8988T (cell line): ENCODE measurements at places on chromosomes 16 and 17.
A peak's percentile ranks its signal among the peaks of the same experiment; 100 is the strongest.

- no peak for DNase-seq
Measured at GRCh38 chr16:81716478-81717225, 62.4 kb upstream of the PLCG2 start.

DNA sequence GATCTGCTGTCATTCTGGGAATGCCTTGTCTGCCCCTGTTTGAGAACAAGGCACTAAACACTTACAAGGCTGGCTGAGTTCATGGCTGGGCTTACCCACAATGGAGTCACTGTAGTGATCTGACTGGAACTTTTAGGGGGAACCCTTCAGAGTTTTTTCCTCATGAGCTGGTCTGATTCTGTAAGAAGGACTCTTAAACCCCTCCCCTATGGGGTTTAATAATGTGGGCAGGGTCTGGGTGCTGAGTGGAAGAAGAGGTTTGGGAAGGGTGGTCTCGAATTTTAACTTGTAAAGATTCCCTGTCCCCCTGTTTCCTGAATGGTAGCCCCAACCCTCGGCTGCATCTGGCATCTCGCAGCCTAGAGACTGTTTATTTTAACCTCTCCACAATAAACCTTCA, 30.6 kb downstream of the OSBPL7 start:
- DNase-seq: no peak

- DNase-seq: no peak
Measured at GRCh38 chr16:68651136-68651535, 6.0 kb downstream of the CDH3 start.

- no peak for DNase-seq
Measured at GRCh38 chr16:717450-718245, 2.7 kb downstream of the METRN start.

GRCh38 chr17:44219108-44219615, 313 bp downstream of the UBTF start:
- peak; percentile 57 for DNase-seq

- DNase-seq: peak; percentile 47
Measured at GRCh38 chr16:71626018-71626857, at the start of gene MARVELD3. MARVELD3 (plus strand) TSS chr16:71626184; CDS start chr16:71626230, 46 bp downstream.

DNA sequence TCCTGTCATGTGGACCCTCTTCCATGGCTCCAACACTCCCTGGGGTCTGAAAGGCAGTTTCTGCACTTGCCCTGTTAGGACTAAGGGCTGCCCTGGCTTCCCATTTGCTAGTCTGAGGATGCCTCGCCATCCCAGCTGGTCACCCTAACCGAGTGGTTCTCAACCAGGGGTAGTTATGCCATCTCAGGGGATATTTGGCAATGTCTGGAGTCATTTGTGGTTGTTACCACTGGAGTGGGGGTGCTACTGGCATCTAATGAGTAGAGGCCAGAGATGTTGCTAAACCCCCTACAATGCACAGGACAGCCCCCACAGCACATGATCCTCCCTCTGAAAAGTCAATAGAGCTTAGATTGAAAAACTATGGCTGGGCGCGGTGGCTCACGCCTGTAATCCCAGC, 26.9 kb upstream of the CDH1 start:
- DNase-seq: no peak

DNA sequence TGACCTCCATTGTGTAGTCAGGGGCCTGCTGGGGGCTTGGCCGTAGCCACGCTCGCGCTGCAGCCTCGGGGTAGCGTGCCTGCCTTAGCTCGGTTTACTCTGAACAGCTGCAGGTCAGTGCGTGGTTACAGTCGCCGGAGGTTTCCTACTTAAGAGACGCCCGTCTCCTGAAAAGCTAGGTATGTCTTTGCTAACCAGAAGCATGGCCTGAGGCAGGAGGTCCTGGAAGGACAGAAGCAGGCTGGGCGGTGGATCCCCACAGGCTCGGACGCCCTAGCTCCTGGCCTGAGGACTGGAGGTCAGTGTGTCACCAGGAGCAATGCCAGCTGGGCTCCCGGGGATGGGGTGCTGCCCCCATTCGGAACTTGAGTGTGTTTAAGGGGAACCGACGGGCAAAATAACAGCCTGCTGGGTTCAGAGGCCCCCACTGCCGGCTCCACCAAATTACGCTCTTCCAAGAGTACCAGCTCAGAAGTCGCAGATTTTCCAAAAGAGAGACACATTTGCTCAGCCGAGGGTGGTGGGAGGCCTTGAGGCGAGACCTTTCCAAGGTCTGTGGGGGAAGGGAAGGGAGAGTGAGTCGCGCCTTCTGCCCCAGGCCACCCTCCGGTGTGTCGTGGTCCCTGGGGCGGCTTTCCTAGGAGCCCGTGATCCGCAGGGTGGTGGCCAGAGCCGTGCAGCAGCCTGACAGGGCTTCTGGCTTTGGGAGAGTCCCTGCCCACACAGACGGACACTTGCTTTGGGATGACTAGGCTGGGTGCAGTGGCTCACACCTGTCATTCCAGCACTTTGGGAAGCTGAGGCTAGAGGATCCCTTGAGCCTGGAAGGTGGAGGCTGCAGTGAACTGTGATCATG, 3.9 kb upstream of the GNG13 start:
- DNase-seq: no peak

DNA sequence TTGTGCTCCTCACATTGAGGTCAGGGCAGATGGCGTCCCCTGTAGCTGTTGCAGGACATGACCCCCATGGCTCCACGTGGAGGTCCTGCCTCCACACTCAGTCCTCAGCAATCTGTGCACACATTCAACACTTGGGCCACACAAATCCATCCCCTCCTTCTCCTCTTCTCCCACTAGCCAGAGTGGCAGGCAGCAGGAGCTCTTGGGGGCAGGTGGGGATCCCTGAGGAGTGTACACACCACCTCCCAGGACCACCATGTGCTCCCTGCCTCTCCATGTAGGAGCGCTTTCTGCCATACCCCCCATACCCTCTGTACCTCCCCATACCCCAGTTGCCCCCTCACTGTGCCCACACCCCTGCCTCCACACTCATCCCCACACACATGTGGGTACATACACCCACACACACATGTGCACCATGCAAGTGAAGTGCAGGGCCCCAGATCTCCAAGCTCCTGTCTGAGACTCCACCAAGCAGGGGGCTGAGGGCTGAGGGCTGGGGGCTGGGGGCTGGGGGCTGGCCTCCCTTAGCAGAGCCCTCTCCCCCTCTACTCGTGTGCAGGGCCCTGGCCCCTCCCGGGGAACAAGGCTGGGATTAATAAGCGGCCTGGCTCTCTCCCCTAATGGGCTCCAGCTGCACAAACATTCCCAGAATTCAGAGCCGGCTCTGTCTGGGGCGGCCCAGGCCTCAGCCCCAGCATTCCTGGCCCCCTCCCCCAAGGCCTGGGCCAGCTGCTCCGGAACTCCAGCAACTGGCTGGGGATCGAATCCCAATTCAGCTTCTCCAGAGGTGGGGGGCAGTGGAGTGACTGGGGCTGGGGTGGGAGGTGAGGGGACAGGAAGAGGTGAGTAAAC, 48.2 kb upstream of the MEIOC start:
- no peak for DNase-seq

GRCh38 chr17:48576479-48577309, 1.5 kb downstream of the HOXB4 start:
- no peak for DNase-seq

DNA sequence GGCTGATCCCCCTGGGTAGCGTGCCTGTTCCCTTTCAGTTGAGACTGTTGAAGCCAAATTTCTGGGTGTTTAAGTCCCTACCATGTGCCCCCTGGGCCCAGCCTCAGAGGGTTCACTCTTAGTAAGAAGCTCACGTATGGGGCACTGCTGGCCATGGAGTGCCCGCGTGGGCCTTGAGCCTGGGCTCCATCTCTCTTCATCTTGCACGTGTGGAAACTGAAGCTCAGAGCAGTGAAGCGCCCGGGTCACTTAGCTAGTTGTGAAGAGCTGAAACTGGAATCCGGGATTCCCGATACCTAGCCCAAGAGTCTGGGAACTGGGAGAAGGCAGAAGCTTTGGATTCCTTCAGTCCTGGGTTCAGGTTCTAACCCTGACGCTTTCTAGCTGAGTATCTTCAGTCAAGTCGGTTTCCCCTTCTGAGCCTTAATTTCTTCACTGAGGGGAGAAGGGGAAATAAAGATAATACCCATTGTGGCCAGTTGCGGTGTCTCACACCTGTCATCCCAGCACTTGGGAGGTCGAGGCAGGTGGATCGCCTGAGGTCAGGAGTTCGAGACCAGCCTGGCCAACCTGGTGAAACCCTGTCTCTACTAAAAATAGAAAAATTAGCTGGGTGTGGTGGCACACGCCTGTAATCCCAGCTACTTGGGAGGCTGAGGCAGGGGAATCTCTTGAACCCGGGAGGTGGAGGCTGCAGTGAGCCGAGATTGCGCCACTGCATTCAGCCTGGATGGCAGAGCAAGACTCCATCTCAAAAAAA, 103.9 kb downstream of the OR1D5 start:
- no peak for DNase-seq

GRCh38 chr17:10034719-10035475, 129.8 kb upstream of the RCVRN start:
- DNase-seq: no peak

GRCh38 chr17:64229815-64230728, 33.0 kb downstream of the TEX2 start:
- no peak for DNase-seq

GRCh38 chr17:19753051-19753509, 5.0 kb upstream of the ALDH3A1 start:
- DNase-seq: peak; percentile 89

- no peak for DNase-seq
Measured at GRCh38 chr17:17837966-17838962, 1.5 kb upstream of the SREBF1 start.
